ENCODE measurements at places on chromosomes 11 and 22.

DNA sequence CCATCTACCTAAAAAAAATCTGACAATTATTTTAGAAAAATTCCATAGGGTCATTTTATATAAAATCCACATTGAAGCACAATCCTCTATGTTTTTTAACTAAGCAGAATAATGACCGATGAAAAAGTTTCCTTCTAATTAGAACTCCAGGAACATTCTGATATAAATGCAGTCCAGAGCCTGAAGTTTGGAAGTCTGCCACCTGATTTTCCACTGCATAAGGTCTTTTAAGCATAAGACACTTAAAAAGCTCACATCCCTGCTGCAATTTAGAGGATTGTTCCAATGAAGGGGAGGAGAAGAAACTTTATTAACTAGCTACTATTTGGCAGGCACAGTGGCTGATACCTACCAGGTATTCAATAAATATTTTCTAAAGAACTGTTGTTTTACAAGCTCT lies 570.3 kb upstream of the ANO5 start:
- peak; percentile 11 for DNase-seq

GRCh38 chr11:10611979-10612862 lies 43.8 kb upstream of the LYVE1 start:
- DNase-seq = no peak

DNA sequence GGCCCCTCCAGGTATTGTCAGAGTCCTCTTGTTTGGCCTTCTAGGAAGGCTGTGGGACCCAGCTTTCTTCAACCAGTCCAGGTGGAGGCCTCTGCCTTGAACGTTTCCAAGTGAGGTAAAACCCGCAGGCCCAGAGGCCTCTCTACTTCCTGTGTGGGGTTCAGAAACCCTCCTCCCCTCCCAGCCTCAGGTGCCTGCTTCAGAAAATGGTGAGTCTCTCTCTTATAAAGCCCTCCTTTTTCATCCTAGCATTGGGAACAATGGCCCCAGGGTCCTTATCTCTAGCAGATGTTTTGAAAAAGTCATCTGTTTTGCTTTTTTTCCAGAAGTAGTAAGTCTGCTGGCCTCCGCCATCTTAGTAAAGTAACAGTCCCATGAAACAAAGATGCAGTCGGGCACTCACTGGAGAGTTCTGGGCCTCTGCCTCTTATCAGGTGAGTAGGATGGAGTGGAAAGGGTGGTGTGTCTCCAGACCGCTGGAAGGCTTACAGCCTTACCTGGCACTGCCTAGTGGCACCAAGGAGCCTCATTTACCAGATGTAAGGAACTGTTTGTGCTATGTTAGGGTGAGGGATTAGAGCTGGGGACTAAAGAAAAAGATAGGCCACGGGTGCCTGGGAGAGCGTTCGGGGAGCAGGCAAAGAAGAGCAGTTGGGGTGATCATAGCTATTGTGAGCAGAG lies at the start of gene CD3E:
CD3E (plus strand) TSS at position 163 of the 681 bp plus-strand sequence; CDS start at position 386, 223 bp downstream.
- DNase-seq = no peak

DNA sequence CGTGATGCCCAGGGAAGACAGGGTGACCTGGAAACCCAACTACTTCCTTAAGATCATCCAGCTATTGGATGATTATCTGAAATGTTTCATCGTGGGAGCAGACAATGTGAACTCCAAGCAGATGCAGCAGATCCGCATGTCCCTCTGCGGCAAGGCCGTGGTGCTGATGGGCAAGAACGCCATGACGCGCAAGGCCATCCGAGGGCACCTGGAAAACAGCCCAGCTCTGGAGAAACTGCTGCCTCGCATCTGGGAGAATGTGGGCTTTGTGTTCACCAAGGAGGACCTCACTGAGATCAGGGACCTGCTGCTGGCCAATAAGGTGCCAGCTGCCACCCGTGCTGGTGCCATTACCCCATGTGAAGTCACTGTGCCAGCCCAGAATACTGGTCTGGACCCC lies 43.5 kb upstream of the DAGLA start:
- no peak for DNase-seq
